ENCODE measurements at places on chromosomes 13 and 19. TPM values are rescaled to one million over a fixed set of nuclear protein-coding genes. Genes with fewer than 3 reads are reported as not detected.

The RHPN2 gene
- total RNA-seq = 5.0 TPM

The CCDC97 gene
- 33.5 TPM for total RNA-seq

The THSD1 gene
- 0.39 TPM for total RNA-seq

The CA11 gene
- 6.5 TPM for total RNA-seq

The NLRP11 gene
- total RNA-seq = not detected

The REEP6 gene
- total RNA-seq = 2.1 TPM

The CYP2A7 gene
- not detected for total RNA-seq

The KIR3DL1 gene
- not detected for total RNA-seq

The CPAMD8 gene
- 0.27 TPM for total RNA-seq

The CYP4F2 gene
- total RNA-seq = not detected

The ZNF563 gene
- total RNA-seq = 4.2 TPM

The ZNF627 gene
- total RNA-seq = 8.3 TPM

The CDX2 gene
- total RNA-seq = not detected

DNA sequence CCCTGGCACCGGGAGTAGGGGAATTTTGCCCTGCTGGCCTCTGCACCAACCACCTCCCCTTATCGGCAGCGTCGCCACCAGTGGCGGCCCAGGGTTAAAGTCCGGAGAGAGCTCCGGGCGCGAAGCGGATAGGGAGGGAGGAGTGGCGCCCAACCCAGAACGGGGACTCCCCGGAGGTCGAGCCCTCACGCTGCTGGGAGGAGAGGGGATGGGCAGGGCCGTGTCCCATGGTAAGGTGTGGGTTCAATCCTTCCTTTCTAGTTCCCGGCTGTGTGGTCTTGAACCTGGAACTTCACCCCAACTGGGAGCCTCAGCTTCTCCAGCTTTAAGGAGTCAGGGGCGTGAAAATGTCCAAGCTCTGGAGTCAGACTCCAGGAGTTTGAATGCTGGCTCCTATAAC is 23.3 kb upstream of the BCL3 start:
- no peak for DNase-seq
- H3K27me3 ChIP-seq = no peaks in the 10 kb centered on the region

GRCh38 chr19:52197964-52198363 is 8.1 kb downstream of the PPP2R1A start:
- DNase-seq = no peak
- H3K36me3 ChIP-seq = peaks cover 73% of the 10 kb centered on the region
- peaks cover 10% of the 10 kb centered on the region for H3K4me1 ChIP-seq
- no peak overlapping the region for H3K4me3 ChIP-seq
- H3K27ac ChIP-seq = no peak overlapping the region

DNA sequence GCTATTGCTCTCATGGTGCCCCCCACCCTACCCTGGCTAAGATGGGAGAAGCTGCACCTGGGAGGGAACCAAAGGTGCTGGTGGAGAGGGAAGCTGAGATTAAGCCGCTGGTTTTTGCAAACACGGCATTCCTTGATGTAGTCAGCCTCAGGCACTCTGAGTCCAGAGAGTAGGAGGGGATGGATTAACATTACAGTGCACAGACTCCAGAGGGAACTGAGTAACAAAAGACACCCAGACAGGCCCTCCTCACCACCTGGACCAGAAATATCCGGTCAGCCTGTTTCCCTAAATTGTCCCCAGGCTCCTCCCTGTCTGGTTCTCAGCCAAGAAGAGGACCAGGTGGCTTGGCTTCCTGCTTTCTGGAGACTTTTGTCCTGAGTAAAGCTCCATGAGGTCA is 28.9 kb upstream of the PABPC3 start:
- no peaks in the 10 kb centered on the region for H3K36me3 ChIP-seq
- H3K27ac ChIP-seq = no peak overlapping the region
- H3K27me3 ChIP-seq = peaks cover 24% of the 10 kb centered on the region
- H3K4me3 ChIP-seq = no peak overlapping the region
- no peaks in the 10 kb centered on the region for H3K4me1 ChIP-seq
- no peak for DNase-seq

GRCh38 chr19:32061315-32061714 is 284.1 kb upstream of the ZNF507 start:
- H3K27me3 ChIP-seq = no peaks in the 10 kb centered on the region
- no peaks in the 10 kb centered on the region for H3K36me3 ChIP-seq
- DNase-seq = no peak
- no peaks in the 10 kb centered on the region for H3K4me1 ChIP-seq
- H3K27ac ChIP-seq = no peak overlapping the region
- H3K4me3 ChIP-seq = no peak overlapping the region

DNA sequence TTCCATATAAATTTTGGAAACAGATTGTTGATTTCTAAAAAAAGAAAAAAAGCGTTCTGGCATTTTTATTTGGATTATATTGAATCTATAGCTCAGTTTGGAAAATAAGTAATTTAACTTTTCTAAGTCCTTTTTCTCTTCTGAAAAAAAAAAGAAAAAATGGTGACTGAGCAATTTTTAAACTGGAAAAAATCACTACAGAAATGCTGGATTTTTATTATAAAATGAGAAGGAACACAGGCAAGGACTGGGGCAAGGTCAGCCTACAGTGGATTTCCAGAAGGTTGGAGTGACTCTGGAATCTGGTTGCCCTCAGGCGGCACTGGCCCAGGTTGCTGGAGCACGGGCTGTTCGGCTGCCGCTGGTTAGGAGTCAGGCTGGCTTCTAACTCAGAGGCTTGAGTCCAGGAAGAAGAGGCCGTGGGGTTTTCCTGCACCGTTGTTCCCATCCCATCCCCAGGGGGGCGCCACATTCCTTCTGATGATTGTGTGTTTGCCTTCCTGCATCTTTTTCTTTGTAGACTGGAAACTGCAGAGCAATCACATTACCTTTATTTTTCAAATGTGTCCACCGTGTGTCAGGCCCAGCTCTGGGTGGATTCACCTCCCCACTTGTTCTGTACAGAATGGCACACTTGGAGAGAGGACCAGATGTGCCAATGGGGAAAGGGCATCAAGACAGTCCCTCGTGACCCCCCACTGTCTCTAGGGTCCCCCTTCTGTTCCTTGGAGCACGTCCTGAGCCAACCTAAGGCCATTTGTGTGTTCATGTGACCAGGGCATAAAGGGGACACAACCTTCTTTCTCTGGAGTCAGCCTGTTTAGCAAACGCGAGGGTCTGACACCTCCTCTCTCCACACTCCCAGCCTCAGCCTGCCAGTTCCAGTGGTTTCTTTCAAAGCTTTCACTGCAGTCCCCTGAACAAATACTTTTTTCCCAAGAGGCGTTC is 44.5 kb upstream of the GTF3A start:
- H3K4me3 ChIP-seq = no peak overlapping the region
- peak; percentile 35 for DNase-seq
- H3K36me3 ChIP-seq = no peaks in the 10 kb centered on the region
- peaks cover 4% of the 10 kb centered on the region for H3K4me1 ChIP-seq
- no peak overlapping the region for H3K27ac ChIP-seq

DNA sequence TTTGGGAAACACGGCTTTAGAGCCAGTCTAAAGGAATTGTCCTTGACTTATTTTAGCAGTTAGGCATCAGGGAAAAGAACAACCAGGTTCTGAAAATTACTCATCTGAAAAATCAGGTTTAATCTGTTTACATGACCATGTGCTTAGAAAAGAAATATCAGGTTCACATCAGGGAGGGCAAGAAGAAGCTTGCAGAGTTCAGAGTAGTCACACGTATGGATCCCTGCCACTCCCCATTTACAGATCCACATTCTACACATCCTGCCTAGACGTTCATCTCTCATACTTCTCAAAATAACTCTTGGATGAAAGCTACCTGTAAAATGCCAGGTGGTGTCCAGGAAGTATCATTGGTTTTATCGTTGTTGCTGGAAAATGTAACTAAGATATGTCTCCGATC is 14.0 kb upstream of the PHF11 start:
- H3K27ac ChIP-seq = no peak overlapping the region
- no peak for DNase-seq
- no peaks in the 10 kb centered on the region for H3K4me1 ChIP-seq
- H3K27me3 ChIP-seq = no peaks in the 10 kb centered on the region
- no peak overlapping the region for H3K4me3 ChIP-seq

- DNase-seq = no peak
- no peak overlapping the region for H3K27ac ChIP-seq
- H3K27me3 ChIP-seq = peaks cover 16% of the 10 kb centered on the region
Observed at GRCh38 chr19:39014037-39014436, 18.3 kb downstream of the FBXO27 start.

GRCh38 chr13:102580552-102581169 is 16.1 kb upstream of the TPP2 start:
- peaks cover 24% of the 10 kb centered on the region for H3K27me3 ChIP-seq
- DNase-seq = no peak
- no peak overlapping the region for H3K4me3 ChIP-seq
- no peaks in the 10 kb centered on the region for H3K36me3 ChIP-seq
- H3K27ac ChIP-seq = no peak overlapping the region

DNA sequence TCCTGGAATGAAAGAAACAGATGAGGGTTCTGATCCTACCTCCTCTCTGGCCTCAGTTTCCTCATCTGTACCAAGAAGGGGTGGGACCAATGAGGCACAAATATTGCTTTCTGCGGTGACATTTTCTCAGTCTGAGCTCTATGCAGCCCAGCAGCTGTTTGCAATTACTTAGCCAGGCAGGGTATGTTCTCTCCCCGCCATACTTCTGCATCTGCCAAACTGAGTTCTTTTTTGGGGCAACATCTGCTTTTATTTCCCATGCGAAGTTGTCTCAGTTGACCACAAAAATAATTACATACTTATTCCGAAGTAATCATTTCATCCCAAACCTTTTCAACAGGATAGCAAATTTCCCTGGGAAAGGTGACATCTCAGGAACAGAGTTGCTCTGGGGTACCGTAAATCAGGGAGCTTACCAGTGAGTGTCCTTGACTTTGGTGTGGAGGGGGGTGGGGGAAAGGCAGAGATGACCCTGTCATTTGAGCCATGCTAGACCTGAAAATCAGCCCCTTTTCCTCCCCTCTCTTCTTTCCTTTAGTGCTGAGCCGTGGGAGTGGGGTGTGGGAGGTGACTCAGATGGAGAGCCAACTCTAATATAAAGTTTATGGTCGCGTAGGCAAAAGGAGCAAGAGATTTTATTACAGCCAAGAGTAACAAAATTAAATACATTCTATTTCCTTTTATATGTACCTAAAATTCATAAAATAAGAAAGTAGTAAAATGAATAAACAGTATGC is 165.7 kb upstream of the KL start:
- H3K4me3 ChIP-seq = no peak overlapping the region
- no peak for DNase-seq
- no peak overlapping the region for H3K27ac ChIP-seq
- H3K36me3 ChIP-seq = no peaks in the 10 kb centered on the region
- peaks cover 6% of the 10 kb centered on the region for H3K4me1 ChIP-seq

- H3K27ac ChIP-seq = no peak overlapping the region
- H3K27me3 ChIP-seq = peaks cover 14% of the 10 kb centered on the region
- H3K4me3 ChIP-seq = no peak overlapping the region
- H3K36me3 ChIP-seq = no peaks in the 10 kb centered on the region
- no peak for DNase-seq
Observed at GRCh38 chr13:87667686-87668085, 3.5 kb upstream of the SLITRK5 start.

GRCh38 chr13:26980099-26981031 is 191.2 kb downstream of the USP12 start:
- no peak for DNase-seq
- H3K4me1 ChIP-seq = peaks cover 9% of the 10 kb centered on the region
- H3K4me3 ChIP-seq = no peak overlapping the region

DNA sequence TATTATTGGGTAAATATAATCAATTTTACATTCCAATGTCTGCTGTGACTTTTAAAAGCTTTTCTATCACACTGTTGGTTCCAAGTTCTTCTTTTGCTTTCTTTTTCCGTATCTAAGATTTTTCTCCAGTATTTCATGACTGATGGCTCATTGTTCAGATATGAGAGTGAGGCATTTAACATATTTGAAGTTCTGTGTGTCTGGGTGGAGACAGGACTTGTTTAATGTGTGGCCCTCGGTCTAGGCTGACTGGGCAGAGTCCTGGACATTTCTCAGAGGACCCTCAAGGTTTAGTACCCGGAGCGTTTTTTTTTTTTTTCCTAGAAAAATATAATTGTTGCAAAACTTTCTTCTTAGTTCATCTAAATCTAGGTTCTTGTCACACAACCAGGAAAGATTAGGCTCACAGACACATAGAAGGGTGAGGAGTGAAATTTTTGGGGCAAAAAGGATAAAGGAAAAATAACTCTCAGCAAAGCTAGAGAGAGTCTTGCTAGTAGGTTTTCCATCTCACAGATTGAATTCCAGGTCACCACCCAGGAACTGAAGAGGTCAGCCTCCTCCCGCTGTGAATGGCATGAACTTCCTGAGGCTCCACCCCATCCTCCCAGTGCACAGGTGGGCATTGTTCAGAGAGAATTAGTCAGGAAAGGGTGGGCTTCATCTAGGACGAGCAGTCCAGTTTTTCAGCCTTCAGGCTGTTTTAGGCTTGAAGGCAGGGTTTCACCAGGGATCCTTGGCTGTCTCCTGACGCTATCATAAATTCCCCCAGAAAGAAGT is 1002.4 kb upstream of the PCDH9 start:
- DNase-seq = no peak
- no peaks in the 10 kb centered on the region for H3K4me1 ChIP-seq

- H3K4me3 ChIP-seq = peak overlapping the region; percentile 3
- H3K4me1 ChIP-seq = peaks cover 10% of the 10 kb centered on the region
- H3K27me3 ChIP-seq = peaks cover 37% of the 10 kb centered on the region
- no peaks in the 10 kb centered on the region for H3K36me3 ChIP-seq
- DNase-seq = no peak
Observed at GRCh38 chr19:42316223-42317211, 3.4 kb downstream of the TMEM145 start.

- no peak overlapping the region for H3K4me3 ChIP-seq
- no peak for DNase-seq
- H3K4me1 ChIP-seq = no peaks in the 10 kb centered on the region
Observed at GRCh38 chr13:72230131-72230530, 363.1 kb upstream of the DACH1 start.

DNA sequence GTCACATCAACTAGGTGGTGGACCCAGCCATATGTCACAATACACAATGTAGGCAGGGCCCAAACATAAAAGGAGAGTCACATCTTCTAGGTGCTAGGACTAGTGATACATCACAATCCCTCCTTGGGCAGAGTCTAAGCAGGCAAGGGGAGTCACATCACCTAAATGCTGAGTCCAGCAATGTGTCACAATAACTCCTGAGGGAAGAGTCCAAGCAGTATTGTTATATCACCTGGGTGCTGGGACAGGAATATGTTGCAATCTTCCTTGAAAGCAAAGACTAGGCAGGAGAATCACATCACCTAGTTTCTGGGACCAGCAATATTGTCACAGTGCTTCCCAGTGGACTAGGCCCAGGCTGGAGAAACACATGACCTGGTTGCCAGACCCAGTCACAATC is 29.4 kb upstream of the ZNF729 start:
- no peaks in the 10 kb centered on the region for H3K27me3 ChIP-seq

GRCh38 chr19:54517483-54517882 is 14.9 kb downstream of the LAIR2 start:
- no peaks in the 10 kb centered on the region for H3K36me3 ChIP-seq
- no peak overlapping the region for H3K27ac ChIP-seq
- H3K4me3 ChIP-seq = no peak overlapping the region
- peak; percentile 65 for DNase-seq

- H3K4me1 ChIP-seq = peaks cover 59% of the 10 kb centered on the region
- peak; percentile 44 for DNase-seq
- H3K27me3 ChIP-seq = peaks cover 3% of the 10 kb centered on the region
- H3K4me3 ChIP-seq = peak overlapping the region; percentile 74
- peak overlapping the region; percentile 88 for H3K27ac ChIP-seq
- peaks cover 4% of the 10 kb centered on the region for H3K36me3 ChIP-seq
Observed at GRCh38 chr19:18417250-18418028, 1.8 kb upstream of the SSBP4 start.

Measured in activated T-helper 2 cell treated with anti-CD3 and anti-CD28 coated beads, Interferon-gamma antibody, Interleukin-2, Interleukin-4, amounts not matched to agents 10 μg/mL and 5 μg/mL and 100 μg/mL, durations not matched to agents 14 hours and 24 hours and 36 hours (primary cell).